Mesothelial cell of epicardium (in vitro differentiated cells): ENCODE measurements at places on chromosomes 13 and 19. TPM values are rescaled to one million over a fixed set of nuclear protein-coding genes. Genes with fewer than 3 reads are reported as not detected.

Gene NR1H2
- total RNA-seq: 35.4 to 39.1 TPM (median 37.3 TPM) in 3 replicates

DNA sequence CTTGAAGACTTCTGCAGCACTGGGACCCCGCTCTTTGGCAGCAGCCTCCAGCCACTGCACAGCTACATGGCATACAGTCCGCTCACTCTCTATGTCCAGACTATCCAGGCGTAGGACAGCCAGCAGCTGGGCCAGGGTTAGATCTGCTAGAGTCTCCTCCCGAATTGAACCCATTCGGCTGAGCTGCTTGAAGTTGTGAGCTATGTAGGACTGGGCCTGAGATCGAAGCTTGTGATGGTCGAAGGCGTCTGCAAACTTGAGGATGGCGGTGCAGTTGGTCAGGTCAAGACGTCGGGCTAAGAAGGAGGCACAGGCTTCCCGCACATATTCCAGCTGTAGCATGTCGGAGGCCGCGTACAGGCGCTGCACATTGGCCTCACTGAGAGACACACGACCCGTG, 900 bp downstream of the KBTBD7 start:
- H3K4me1 ChIP-seq: peaks cover 8% of the 10 kb centered on the region
- peak overlapping the region; percentile 82 for H3K4me3 ChIP-seq
- peak overlapping the region; percentile 47 for H3K27ac ChIP-seq
- no peaks in the 10 kb centered on the region for H3K27me3 ChIP-seq

- peak overlapping the region; percentile 82 for H3K27ac ChIP-seq
- H3K27me3 ChIP-seq: no peaks in the 10 kb centered on the region
- H3K36me3 ChIP-seq: peaks cover 3% of the 10 kb centered on the region
- no peak overlapping the region for H3K4me3 ChIP-seq
Measured at GRCh38 chr13:27264648-27265047, 6.0 kb upstream of the RASL11A start.

Gene LGALS16
- not detected in 3 replicates for total RNA-seq

DNA sequence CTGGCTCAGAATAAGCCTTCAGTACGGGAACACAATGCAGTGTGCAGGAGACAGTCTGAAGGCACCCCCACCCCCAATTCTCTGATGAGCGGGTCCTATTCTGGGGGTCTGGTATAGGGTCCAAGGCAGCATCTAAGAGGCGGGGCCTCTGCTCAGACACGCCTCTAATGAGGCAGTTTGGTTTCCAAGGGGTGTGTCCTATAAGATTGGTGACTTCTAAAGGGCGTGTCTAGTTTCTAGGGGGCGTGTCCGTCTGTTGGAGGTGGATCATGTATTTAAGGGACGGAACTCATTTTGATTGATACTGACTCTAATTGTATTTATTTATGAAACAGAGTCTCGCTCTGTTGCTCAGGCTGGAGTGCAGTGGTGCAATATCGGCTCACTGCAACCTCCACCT, 8.7 kb downstream of the FIZ1 start:
- DNase-seq: no peak
- H3K4me3 ChIP-seq: no peak overlapping the region
- H3K36me3 ChIP-seq: peaks cover 24% of the 10 kb centered on the region
- H3K4me1 ChIP-seq: peaks cover 17% of the 10 kb centered on the region
- H3K27ac ChIP-seq: no peak overlapping the region
- H3K27me3 ChIP-seq: no peaks in the 10 kb centered on the region

DNA sequence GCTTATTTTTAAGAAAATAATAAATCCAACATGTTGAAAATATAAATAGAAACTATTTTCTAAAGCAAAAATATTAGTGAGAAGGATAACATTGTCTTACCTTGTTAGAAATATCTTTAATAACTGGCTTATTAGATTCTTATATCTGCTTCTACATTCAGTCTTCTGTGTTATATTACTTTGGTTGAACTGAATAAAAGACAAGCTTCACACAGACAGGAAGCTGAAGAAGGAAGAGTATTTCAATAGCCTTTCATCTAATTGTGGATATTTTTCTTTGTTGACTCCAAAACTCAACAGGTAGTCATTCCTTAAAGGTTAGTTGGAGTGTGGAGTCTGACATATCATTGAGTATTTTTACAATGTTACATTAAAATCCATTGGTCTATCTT, 10.9 kb downstream of the SETDB2 start:
- H3K4me3 ChIP-seq: no peak overlapping the region
- no peak for DNase-seq
- H3K27me3 ChIP-seq: no peaks in the 10 kb centered on the region
- no peak overlapping the region for H3K27ac ChIP-seq
- H3K4me1 ChIP-seq: peaks cover 5% of the 10 kb centered on the region

- no peak overlapping the region for H3K4me3 ChIP-seq
- H3K27me3 ChIP-seq: no peaks in the 10 kb centered on the region
- peaks cover 27% of the 10 kb centered on the region for H3K36me3 ChIP-seq
- no peak overlapping the region for H3K27ac ChIP-seq
Measured at GRCh38 chr19:44974857-44975256, 19.7 kb downstream of the CLPTM1 start.

DNA sequence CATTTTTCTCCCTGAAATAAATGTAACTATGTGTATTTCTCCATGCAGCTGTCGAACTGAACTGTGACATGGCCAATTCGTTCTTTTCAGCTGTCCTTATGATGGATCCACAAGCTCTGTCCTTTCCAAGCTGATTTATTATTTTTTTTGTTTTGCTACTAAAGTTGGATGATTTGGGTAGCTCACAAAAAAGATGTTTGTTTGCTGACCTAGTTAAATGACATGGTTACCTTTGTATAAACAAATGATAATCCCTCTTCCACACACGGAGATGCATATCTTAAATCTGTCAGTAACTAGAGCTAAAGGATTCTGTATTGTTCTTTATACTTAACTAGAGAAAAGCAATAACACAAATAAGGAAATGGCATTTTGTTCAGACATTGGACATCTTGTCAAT, 884.3 kb upstream of the PCDH20 start:
- no peaks in the 10 kb centered on the region for H3K27me3 ChIP-seq
- no peak for DNase-seq
- H3K4me1 ChIP-seq: peaks cover 4% of the 10 kb centered on the region
- no peak overlapping the region for H3K4me3 ChIP-seq
- no peaks in the 10 kb centered on the region for H3K36me3 ChIP-seq

Gene URAD
- total RNA-seq: not detected in 3 replicates

- no peaks in the 10 kb centered on the region for H3K27me3 ChIP-seq
- DNase-seq: no peak
- peaks cover 3% of the 10 kb centered on the region for H3K4me1 ChIP-seq
- H3K27ac ChIP-seq: peak overlapping the region; percentile 72
Measured at GRCh38 chr19:34299576-34299975, 45.2 kb downstream of the GARRE1 start.

Gene PODNL1
- 0.20 to 1.0 TPM (median 0.75 TPM) in 3 replicates for total RNA-seq

Gene C19orf73
- total RNA-seq: 0.94 to 1.6 TPM (median 0.97 TPM) in 3 replicates

DNA sequence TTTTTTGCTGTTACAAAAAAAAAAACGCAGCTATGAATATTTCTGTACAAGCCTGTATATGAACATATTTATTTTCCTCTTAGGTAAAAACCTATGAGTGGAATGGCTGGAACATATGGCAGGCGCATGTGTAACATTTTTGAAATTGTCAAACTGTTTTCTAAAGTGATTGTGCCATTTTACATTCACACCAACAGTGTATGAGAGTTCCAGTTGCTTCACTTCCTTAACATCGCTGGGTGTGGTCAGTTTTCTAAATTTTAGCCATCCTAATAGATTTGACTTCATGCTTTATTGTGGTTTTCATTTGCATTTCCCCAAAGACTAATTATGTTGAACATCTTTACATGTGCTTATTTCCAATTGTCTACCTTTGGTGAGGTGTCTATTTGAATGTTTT, 306.8 kb downstream of the KCNRG start:
- no peaks in the 10 kb centered on the region for H3K36me3 ChIP-seq
- H3K27ac ChIP-seq: no peak overlapping the region
- peaks cover 2% of the 10 kb centered on the region for H3K27me3 ChIP-seq
- DNase-seq: no peak

Gene ZNF112
- 13.0 to 13.6 TPM (median 13.0 TPM) in 3 replicates for total RNA-seq

DNA sequence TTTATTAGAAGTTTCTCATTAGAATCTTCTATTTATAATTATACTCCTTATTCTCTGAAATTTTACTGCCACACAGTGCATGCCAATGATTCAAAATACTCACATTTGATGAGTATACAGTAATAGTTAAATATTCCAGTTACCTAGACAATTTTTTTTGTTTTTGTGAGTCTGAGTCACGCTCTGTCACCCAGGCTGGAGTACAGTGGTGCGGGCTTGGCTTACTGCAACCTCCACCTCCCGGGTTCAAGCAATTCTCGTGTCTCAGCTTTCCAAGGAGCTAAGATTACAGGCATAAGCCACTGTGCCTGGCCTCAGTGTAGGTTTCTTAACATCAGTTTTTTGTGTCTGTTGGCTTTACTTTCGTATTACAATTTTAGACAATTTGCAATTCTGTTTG, 87.1 kb downstream of the ZNF486 start:
- peaks cover 2% of the 10 kb centered on the region for H3K27me3 ChIP-seq
- peaks cover 4% of the 10 kb centered on the region for H3K36me3 ChIP-seq
- H3K4me3 ChIP-seq: no peak overlapping the region
- DNase-seq: no peak
- H3K27ac ChIP-seq: no peak overlapping the region

DNA sequence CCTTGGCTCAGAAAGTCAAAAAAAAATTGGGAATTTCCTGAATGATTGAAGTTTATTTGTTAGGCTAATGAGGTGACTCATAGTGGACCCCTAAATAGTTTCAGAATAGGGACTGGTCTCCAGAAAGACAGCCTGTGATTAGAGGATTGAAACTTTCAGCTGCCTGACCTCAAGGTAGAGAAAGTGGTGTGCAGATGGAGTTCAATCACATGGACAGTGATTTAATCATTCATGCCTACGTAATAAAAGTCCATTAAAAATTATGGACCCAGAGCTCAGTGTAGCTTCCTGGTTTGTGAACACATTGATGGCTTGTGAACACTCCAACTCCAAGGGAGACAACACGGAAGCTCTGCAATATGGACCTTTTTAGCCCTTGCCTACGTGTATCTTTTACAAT, 533.2 kb upstream of the PCDH9 start:
- DNase-seq: no peak
- H3K27ac ChIP-seq: no peak overlapping the region
- H3K36me3 ChIP-seq: no peaks in the 10 kb centered on the region
- H3K27me3 ChIP-seq: no peaks in the 10 kb centered on the region

GRCh38 chr13:93268327-93269028, 41.9 kb downstream of the GPC6 start:
- no peak overlapping the region for H3K27ac ChIP-seq
- H3K4me1 ChIP-seq: peaks cover 26% of the 10 kb centered on the region
- no peaks in the 10 kb centered on the region for H3K27me3 ChIP-seq
- H3K36me3 ChIP-seq: peaks cover 1% of the 10 kb centered on the region
- DNase-seq: no peak

Gene RGCC
- 0.85 to 2.1 TPM (median 1.9 TPM) in 3 replicates for total RNA-seq

Gene PET100
- 139 to 152 TPM (median 149 TPM) in 3 replicates for total RNA-seq

GRCh38 chr13:62583466-62583865, 1167.8 kb upstream of the PCDH20 start:
- H3K27me3 ChIP-seq: peaks cover 5% of the 10 kb centered on the region
- no peak overlapping the region for H3K4me3 ChIP-seq
- no peaks in the 10 kb centered on the region for H3K36me3 ChIP-seq
- DNase-seq: no peak
- peaks cover 6% of the 10 kb centered on the region for H3K4me1 ChIP-seq

GRCh38 chr19:41341669-41342490, 11.8 kb downstream of the TGFB1 start:
- no peak for DNase-seq
- no peak overlapping the region for H3K4me3 ChIP-seq
- H3K4me1 ChIP-seq: no peaks in the 10 kb centered on the region
- peaks cover 10% of the 10 kb centered on the region for H3K36me3 ChIP-seq
- no peak overlapping the region for H3K27ac ChIP-seq
- no peaks in the 10 kb centered on the region for H3K27me3 ChIP-seq

DNA sequence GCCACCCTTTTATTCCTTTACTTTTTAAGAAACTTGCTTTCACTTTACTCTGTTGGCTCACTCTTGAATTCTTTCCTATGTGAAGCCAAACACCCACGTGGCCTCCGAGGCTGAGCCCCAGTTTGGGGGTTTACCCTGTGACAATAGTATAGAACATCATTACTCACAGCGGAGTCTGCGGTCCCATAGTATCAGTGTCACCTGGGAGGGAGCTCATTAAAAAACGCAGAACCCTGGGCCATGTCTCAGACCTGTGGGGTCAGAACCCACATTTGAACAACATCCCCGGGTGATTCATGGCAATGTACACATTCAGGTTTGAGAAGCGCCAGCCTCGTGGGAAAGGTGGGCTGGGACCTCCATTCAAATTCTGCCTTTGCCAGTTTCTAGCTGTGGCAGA, 36.0 kb upstream of the UBL3 start:
- H3K4me1 ChIP-seq: peaks cover 7% of the 10 kb centered on the region
- no peak overlapping the region for H3K27ac ChIP-seq
- no peaks in the 10 kb centered on the region for H3K27me3 ChIP-seq
- H3K36me3 ChIP-seq: no peaks in the 10 kb centered on the region

Gene SERPINE3
- 0.22 to 0.31 TPM in 2 of 3 replicates, not detected in the other for total RNA-seq

GRCh38 chr13:31880851-31881494, 141.6 kb downstream of the RXFP2 start:
- peaks cover 24% of the 10 kb centered on the region for H3K27me3 ChIP-seq
- no peak overlapping the region for H3K27ac ChIP-seq
- H3K4me3 ChIP-seq: no peak overlapping the region

- H3K4me1 ChIP-seq: peaks cover 11% of the 10 kb centered on the region
- H3K27me3 ChIP-seq: no peaks in the 10 kb centered on the region
- DNase-seq: no peak
- peaks cover 4% of the 10 kb centered on the region for H3K36me3 ChIP-seq
Measured at GRCh38 chr19:31560086-31561060, 211.1 kb upstream of the TSHZ3 start.

Gene ZNF135
- total RNA-seq: 11.6 to 12.5 TPM (median 12.3 TPM) in 3 replicates

- peak overlapping the region; percentile 99 for H3K27ac ChIP-seq
- peak overlapping the region; percentile 93 for H3K4me3 ChIP-seq
- H3K36me3 ChIP-seq: peaks cover 20% of the 10 kb centered on the region
- H3K4me1 ChIP-seq: peaks cover 32% of the 10 kb centered on the region
- DNase-seq: no peak
Measured at GRCh38 chr19:41309180-41310032, 566 bp upstream of the CCDC97 start.

GRCh38 chr19:3250675-3251074, 26.2 kb downstream of the CELF5 start:
- no peak for DNase-seq
- H3K36me3 ChIP-seq: no peaks in the 10 kb centered on the region
- no peaks in the 10 kb centered on the region for H3K4me1 ChIP-seq
- peaks cover 7% of the 10 kb centered on the region for H3K27me3 ChIP-seq

- H3K36me3 ChIP-seq: no peaks in the 10 kb centered on the region
- no peak overlapping the region for H3K27ac ChIP-seq
- DNase-seq: no peak
- H3K27me3 ChIP-seq: no peaks in the 10 kb centered on the region
- no peak overlapping the region for H3K4me3 ChIP-seq
Measured at GRCh38 chr13:66492479-66492878, 737.7 kb downstream of the PCDH9 start.

DNA sequence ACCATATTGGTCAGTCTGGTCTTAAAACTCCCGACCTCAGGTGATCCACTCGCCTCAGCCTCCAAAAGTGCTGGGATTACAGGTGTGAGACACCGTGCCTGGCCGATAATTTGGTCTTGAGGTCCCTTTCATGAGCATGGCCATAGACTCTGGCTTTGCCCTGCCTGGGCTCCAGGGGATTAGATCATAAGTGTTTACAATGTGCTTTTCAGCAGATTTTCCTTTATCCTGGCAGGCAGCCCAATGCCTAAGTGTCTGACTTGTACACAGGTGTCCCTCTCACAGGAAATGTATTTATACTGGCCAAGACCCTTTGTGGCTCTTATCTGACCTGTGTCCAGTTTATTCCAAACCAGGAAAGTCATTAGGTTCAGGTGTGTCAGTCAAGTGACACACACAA, 15.9 kb downstream of the BCAM start:
- H3K4me1 ChIP-seq: no peaks in the 10 kb centered on the region
- H3K4me3 ChIP-seq: no peak overlapping the region
- no peak for DNase-seq
- H3K27ac ChIP-seq: no peak overlapping the region
